ENCODE measurements at places on chromosomes 2 and 18. TPM values are rescaled to one million over a fixed set of nuclear protein-coding genes. Genes with fewer than 3 reads are reported as not detected.

IL36A gene
- total RNA-seq: not detected

HOXD13 gene
- total RNA-seq: 1.1 TPM

SLC9A4 gene
- not detected for total RNA-seq

TRIM43 gene
- not detected for total RNA-seq

SDC1 gene
- 3.6 TPM for total RNA-seq

SALL3 gene
- total RNA-seq: not detected

PKDCC gene
- total RNA-seq: 80.7 TPM

CCDC74A gene
- total RNA-seq: 4.2 TPM

WDR35 gene
- total RNA-seq: 7.0 TPM

SLC5A7 gene
- not detected for total RNA-seq

CFC1 gene
- not detected for total RNA-seq

B3GNT7 gene
- total RNA-seq: 0.82 TPM

SLC38A11 gene
- 1.7 TPM for total RNA-seq

LBX2 gene
- not detected for total RNA-seq

PARD3B gene
- 69.6 TPM for total RNA-seq

KIDINS220 gene
- 84.2 TPM for total RNA-seq

C2orf15 gene
- total RNA-seq: 1.0 TPM

CPO gene
- total RNA-seq: 2.4 TPM

SAG gene
- not detected for total RNA-seq

PSMA8 gene
- total RNA-seq: not detected

ZFAND2B gene
- total RNA-seq: 28.0 TPM

PLGLB1 gene
- total RNA-seq: 2.0 TPM

SCN2A gene
- 0.38 TPM for total RNA-seq

CCT7 gene
- 219 TPM for total RNA-seq

CHCHD5 gene
- 20.9 TPM for total RNA-seq

ICOS gene
- total RNA-seq: 0.49 TPM

RSAD2 gene
- 3.5 TPM for total RNA-seq

GREB1 gene
- total RNA-seq: 5.7 TPM

AMER3 gene
- not detected for total RNA-seq

CD28 gene
- 3.6 TPM for total RNA-seq

EFR3B gene
- total RNA-seq: 2.0 TPM

CDK15 gene
- total RNA-seq: 6.5 TPM

KCNG2 gene
- total RNA-seq: not detected

CRACDL gene
- 4.2 TPM for total RNA-seq

UNC80 gene
- total RNA-seq: not detected

CLIP4 gene
- 101 TPM for total RNA-seq

NDUFB3 gene
- 39.3 TPM for total RNA-seq

ITPRIPL1 gene
- 3.7 TPM for total RNA-seq

FEV gene
- total RNA-seq: not detected

SIGLEC15 gene
- total RNA-seq: 0.66 TPM

TMEM131 gene
- total RNA-seq: 39.1 TPM

Measured in subcutaneous adipose tissue (tissue), 4 donors.